ENCODE measurements at places on chromosomes 12 and 14.

DNA sequence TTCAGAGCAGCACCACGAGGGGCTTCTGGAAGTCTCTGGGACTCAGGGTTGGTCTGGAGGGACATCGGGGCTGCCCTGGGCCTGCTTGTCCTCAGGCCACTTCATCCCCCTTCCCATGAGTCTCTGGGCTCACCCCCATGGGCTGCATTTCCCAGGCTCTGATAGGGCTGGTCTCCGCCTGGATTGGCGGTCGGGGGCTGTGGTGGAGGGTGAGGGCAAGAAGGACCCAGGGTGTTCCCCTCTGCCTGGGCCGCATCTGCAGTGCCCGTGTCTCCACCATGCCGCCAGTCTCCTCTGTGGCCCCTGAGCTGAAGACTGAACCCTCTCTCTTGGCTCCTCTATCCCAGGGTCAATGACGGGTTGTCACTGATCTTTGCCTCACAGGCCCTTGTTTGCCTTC, 242.1 kb downstream of the ADGRD1 start:
- no peaks in the 10 kb centered on the region for H3K36me3 ChIP-seq
- peaks cover 4% of the 10 kb centered on the region for H3K27me3 ChIP-seq
- no peak overlapping the region for H3K27ac ChIP-seq
- H3K4me1 ChIP-seq: no peaks in the 10 kb centered on the region
- H3K4me3 ChIP-seq: no peak overlapping the region
- DNase-seq: no peak

GRCh38 chr12:67474934-67475620, 173.5 kb upstream of the DYRK2 start:
- H3K4me1 ChIP-seq: peaks cover 2% of the 10 kb centered on the region
- H3K27ac ChIP-seq: no peak overlapping the region
- no peak for DNase-seq
- peaks cover 2% of the 10 kb centered on the region for H3K36me3 ChIP-seq

DNA sequence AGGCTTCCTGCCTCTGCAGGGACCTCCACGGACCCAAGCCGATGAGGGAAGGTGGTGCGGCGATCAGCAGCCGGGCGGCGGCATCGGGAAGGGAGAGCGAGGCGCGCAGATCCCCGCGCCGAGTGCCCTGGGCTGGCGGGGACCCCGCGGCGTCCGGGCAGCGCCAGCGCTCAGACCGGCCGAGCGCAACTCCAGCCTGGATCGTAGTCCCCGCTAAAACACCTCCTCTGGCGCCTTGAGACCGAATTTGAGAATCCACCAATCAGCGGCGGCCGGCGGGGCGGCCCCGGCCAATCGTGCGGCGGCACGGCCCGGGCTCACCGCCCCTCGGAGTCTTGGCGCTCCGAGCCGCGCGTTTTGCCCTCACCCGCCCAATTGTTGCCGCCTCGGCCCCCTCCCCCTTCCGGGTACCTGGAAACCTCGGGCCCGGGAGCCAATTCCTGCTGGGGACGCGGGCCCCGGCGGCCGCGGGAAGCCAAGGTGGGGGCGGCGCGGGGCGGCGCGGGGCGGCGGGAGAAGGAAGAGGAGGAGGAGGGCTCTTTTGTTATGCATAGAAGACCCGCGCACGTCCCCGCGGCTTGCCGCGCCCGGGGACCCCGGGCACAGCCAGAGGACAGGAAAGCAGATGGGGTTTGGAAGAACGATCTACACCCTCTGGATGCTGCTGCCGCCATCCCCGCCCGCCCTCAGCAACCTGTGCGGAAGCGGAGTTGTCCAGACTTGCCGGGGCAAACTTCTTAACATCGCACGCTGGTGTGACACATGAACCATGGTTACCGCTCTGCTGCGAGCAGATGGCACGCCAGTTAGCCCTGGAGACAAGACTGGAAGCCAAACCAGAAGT, at the start of gene E2F7:
Gene E2F7, minus strand, starts transcription at position 209 of the 844 bp plus-strand sequence. CDS start 934 bp downstream, outside the sequence.
- peaks cover 29% of the 10 kb centered on the region for H3K36me3 ChIP-seq
- peak within 1 kb of the TSS; percentile 95 for H3K4me3 ChIP-seq
- H3K27ac ChIP-seq: peak within 1 kb of the TSS; percentile 78
- DNase-seq: peak; percentile 91

GRCh38 chr14:50333014-50333509, 20.9 kb downstream of the DMAC2L start:
- H3K27ac ChIP-seq: no peak overlapping the region
- no peak for DNase-seq
- H3K36me3 ChIP-seq: peaks cover 7% of the 10 kb centered on the region
- no peak overlapping the region for H3K4me3 ChIP-seq
- no peaks in the 10 kb centered on the region for H3K27me3 ChIP-seq

DNA sequence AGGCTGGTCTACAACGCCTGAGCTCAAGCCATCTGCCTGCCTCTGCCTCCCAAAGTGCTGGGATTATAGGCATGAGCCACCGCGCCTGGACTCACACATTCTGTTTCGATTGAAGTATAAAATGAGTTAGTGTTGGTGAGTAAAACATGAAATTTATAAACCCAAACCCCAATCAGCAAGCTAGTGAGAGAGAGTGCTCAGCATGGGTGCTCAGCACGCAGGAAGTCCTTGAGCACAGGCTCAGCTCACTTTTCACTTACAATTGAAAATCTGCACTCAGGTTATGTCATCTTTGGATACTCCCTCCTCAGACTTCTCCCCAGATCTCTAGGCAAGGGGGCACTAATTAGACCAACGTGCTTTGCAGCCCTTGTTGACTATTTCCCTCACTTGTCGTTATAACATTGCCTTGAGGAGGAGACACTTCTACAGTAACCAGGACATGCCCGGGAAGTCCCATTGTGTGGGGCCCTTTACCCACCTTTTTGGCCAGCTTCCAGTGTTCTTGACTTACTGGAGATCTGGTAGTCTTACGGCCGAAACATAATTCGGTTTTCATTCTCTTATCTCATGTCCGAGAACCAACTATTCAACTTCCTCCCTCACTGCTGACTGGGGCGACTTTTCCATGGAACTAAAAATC, 68.5 kb upstream of the AMN1 start:
- peak overlapping the region; percentile 50 for H3K4me3 ChIP-seq
- no peak for DNase-seq
- no peaks in the 10 kb centered on the region for H3K27me3 ChIP-seq
- peak overlapping the region; percentile 84 for H3K27ac ChIP-seq
- H3K4me1 ChIP-seq: peaks cover 20% of the 10 kb centered on the region

DNA sequence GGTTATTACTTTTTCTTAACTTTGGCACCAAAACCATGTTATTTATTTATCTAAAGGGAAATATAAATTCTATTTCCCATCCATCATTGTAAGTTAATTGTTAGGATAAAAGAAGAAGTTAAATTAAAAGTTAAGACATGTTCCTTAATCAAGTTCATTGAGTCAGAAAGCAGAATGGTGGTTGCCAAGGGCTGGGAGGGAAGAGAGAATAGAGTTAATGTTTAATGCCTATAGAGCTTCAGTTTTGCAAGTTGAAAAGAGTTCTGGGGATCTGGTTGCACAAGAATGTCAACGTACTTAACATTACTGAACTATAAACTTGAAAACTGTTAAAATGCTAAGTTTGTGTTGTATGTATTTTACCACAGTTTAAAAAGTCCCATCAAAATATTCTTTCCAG, 63.2 kb upstream of the NR2C1 start:
- H3K4me1 ChIP-seq: no peaks in the 10 kb centered on the region
- H3K36me3 ChIP-seq: no peaks in the 10 kb centered on the region
- no peak for DNase-seq
- H3K27ac ChIP-seq: no peak overlapping the region

- DNase-seq: no peak
- H3K36me3 ChIP-seq: peaks cover 31% of the 10 kb centered on the region
- H3K27ac ChIP-seq: no peak overlapping the region
- H3K27me3 ChIP-seq: no peaks in the 10 kb centered on the region
- H3K4me3 ChIP-seq: no peak overlapping the region
Measured at GRCh38 chr14:71666571-71667145, 265.6 kb upstream of the RGS6 start.

DNA sequence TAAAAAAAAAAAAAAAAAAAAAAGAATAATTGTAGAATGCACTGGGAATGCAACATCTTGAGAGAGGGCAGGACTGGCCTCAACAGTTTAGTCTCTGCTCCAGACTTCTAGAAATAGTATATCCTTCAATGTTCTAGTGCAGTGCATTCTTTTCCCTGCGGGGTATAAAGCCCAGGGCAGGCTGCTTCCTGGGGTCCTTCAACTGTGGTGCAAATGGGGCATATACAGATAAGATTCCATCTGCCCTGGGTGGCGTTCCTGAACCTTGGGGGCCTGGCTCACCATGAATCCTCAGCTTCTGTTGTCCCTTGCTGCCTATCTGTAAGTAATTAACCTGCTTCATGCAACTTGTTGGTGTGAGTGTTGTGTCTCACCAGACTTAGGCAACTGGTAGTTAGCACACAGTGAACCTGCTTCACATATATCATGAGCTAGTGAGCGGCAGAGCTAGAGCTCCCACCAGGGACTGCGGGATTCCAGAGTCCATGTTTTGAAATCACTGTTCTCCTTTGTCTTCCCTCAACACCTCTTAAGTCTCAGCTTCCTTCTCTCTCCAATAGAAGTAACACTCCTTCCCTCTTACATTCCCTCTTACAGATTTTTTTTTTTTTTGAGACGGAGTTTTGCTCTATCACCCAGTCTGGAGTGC, 177.6 kb downstream of the SUDS3 start:
- no peaks in the 10 kb centered on the region for H3K4me1 ChIP-seq
- H3K27ac ChIP-seq: no peak overlapping the region
- no peak for DNase-seq
- H3K36me3 ChIP-seq: no peaks in the 10 kb centered on the region
- H3K27me3 ChIP-seq: no peaks in the 10 kb centered on the region
- H3K4me3 ChIP-seq: no peak overlapping the region

DNA sequence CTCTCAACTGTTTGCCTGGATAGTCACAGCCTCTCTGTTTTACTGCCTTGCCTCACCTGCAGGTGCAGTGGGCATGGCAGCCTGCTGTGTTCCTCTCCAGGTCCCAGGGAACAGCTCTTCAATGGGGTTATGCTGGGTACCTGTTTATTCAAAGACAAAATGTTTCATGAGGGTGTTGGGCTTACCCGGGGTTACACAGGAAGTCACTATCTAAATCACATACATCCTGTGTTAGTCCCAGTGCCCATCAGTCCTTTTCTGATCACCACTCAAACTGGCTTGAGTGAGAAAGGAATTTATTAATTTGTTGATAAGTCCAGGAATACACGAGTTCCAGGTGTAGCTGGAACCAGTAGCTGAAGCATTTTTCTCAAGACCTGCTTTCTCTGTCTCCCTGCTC, 1503.6 kb upstream of the TMEM132C start:
- no peaks in the 10 kb centered on the region for H3K4me1 ChIP-seq
- H3K27ac ChIP-seq: no peak overlapping the region
- DNase-seq: no peak

GRCh38 chr14:29648045-29648444, 279.6 kb downstream of the PRKD1 start:
- no peak overlapping the region for H3K4me3 ChIP-seq
- H3K27me3 ChIP-seq: no peaks in the 10 kb centered on the region
- H3K27ac ChIP-seq: no peak overlapping the region
- no peaks in the 10 kb centered on the region for H3K36me3 ChIP-seq
- no peaks in the 10 kb centered on the region for H3K4me1 ChIP-seq

DNA sequence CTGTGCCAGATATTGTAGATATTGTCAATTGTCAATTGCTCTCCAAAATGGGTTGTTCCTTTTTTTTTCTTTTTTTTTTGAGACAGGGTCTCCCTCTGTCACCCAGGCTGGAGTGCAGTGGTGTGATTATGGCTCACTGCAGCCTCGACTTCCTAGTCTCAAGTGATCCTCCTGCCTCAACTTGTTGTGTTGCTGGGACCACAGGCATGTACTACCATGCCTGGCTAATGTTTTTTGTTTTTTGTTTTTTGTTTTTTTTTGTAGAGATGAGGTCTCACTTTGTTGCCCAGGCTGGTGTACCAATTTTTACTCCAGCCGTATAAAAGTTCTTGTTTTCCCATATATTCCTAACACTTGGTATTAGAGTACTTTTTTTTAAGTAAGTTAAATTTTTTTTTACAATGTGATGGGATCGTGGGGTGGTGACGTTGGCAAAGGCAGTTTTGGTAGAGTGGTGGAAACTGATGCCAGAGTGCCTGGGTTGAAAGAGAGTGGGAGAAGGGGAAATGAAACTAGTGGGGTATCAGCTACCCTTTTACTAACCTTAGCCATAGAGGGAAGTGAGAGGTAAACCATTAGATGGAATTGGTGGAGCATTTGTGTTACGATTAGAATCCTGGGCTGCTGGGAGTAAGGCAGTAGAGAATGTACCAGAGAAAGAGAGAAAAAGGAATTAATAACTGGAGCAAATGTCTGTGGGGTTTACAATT, 33.0 kb upstream of the CFAP54 start:
- H3K4me1 ChIP-seq: peaks cover 9% of the 10 kb centered on the region
- no peak for DNase-seq

- H3K4me3 ChIP-seq: no peak overlapping the region
- no peak overlapping the region for H3K27ac ChIP-seq
- no peaks in the 10 kb centered on the region for H3K36me3 ChIP-seq
- DNase-seq: no peak
- H3K27me3 ChIP-seq: peaks cover 3% of the 10 kb centered on the region
Measured at GRCh38 chr12:94507455-94507854, 47.8 kb upstream of the CEP83 start.

- H3K4me1 ChIP-seq: peaks cover 13% of the 10 kb centered on the region
- no peak overlapping the region for H3K4me3 ChIP-seq
- H3K27me3 ChIP-seq: peaks cover 19% of the 10 kb centered on the region
- no peaks in the 10 kb centered on the region for H3K36me3 ChIP-seq
Measured at GRCh38 chr14:59428581-59429012, 36.6 kb downstream of the GPR135 start.

- no peaks in the 10 kb centered on the region for H3K27me3 ChIP-seq
- peak overlapping the region; percentile 70 for H3K4me3 ChIP-seq
- H3K36me3 ChIP-seq: peaks cover 28% of the 10 kb centered on the region
- H3K27ac ChIP-seq: peak overlapping the region; percentile 89
Measured at GRCh38 chr14:68786491-68787091, 6.3 kb downstream of the ZFP36L1 start.

- no peak overlapping the region for H3K27ac ChIP-seq
- no peaks in the 10 kb centered on the region for H3K36me3 ChIP-seq
- DNase-seq: no peak
- H3K27me3 ChIP-seq: no peaks in the 10 kb centered on the region
Measured at GRCh38 chr12:5173511-5174011, 129.9 kb downstream of the KCNA5 start.

- no peak overlapping the region for H3K4me3 ChIP-seq
- peaks cover 26% of the 10 kb centered on the region for H3K27me3 ChIP-seq
- no peak for DNase-seq
Measured at GRCh38 chr12:27504507-27504906, 19.5 kb upstream of the PPFIBP1 start.

GRCh38 chr14:61636291-61636690, 59.0 kb upstream of the HIF1A start:
- no peaks in the 10 kb centered on the region for H3K27me3 ChIP-seq
- H3K27ac ChIP-seq: no peak overlapping the region
- H3K4me1 ChIP-seq: peaks cover 9% of the 10 kb centered on the region
- DNase-seq: no peak
- no peak overlapping the region for H3K4me3 ChIP-seq

- peaks cover 36% of the 10 kb centered on the region for H3K27me3 ChIP-seq
- no peaks in the 10 kb centered on the region for H3K36me3 ChIP-seq
- H3K4me1 ChIP-seq: no peaks in the 10 kb centered on the region
- peak overlapping the region; percentile 74 for H3K4me3 ChIP-seq
- peak; percentile 98 for DNase-seq
Measured at GRCh38 chr12:6278439-6279255, 31.8 kb upstream of the PLEKHG6 start.

Data from activated naive CD8-positive, alpha-beta T cell treated with anti-CD3 and anti-CD28 coated beads, Interleukin-2, amount 10 ng/mL, durations not matched to agents 7 days and 5 days (primary cell).